Hematopoietic multipotent progenitor cell treated with erythropoietin and hydrocortisone succinate and interleukin-3 and kit ligand, for 8 days (in vitro differentiated cells): ENCODE measurements at places on chromosomes 1 and 21.

DNA sequence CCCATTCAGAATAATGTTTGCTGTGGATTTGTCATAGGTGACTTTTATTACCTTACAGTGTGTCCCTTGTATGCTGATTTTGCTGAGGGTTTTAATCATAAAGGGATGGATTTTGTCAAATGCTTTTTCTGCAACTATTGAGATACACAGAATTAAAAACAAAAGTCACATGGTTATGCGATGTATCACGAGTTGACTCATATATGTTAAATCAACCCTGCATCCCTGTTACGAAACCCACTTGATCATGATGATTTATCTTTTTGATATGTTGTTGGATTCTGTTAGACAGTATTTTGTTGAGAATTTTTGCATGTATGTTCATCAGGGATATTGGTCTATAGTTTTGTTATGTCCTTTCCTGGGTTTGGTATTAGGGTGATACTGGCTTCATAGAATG, 10.7 kb upstream of the OR2T34 start:
- DNase-seq: no peak

DNA sequence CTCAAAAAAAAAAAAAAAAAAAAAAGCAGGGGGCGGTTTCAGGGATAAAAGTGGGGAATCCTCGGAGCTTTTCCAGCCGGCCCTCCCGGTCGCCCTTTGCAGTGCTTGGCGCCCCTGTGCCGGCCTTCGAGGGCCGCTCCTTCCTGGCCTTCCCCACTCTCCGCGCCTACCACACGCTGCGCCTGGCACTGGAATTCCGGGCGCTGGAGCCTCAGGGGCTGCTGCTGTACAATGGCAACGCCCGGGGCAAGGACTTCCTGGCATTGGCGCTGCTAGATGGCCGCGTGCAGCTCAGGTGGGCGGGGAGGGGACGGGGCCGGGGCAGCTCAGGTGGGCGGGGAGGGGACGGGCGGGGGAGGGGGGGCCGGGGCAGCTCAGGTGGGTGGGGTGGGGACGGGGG, 25.3 kb downstream of the RNF223 start:
- DNase-seq: no peak

DNA sequence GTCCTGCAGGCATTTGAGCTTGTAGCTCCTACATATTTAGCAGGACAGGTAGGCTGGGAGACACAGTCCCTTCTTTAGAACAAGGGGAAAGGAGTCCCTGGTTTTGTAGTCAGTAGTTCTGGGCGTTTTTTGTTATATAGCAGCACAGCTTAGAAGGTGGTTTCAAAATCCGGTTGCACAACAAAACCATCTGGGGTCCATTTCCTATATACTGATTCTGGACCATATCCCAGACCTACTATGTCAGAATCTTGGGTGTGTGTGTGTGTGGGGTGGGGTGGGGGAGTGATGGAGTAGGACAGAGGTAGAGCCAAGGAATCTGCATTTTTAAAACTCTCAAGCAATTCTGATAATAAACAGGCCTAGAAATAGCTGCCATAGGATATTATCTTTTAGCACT, 21.6 kb downstream of the METTL13 start:
- DNase-seq: no peak

- DNase-seq: no peak
These were observed 1002.4 kb upstream of the ADGRL4 start for GRCh38 chr1:80008934-80009333.

GRCh38 chr1:5427026-5427613, 565.1 kb downstream of the NPHP4 start:
- DNase-seq: no peak

DNA sequence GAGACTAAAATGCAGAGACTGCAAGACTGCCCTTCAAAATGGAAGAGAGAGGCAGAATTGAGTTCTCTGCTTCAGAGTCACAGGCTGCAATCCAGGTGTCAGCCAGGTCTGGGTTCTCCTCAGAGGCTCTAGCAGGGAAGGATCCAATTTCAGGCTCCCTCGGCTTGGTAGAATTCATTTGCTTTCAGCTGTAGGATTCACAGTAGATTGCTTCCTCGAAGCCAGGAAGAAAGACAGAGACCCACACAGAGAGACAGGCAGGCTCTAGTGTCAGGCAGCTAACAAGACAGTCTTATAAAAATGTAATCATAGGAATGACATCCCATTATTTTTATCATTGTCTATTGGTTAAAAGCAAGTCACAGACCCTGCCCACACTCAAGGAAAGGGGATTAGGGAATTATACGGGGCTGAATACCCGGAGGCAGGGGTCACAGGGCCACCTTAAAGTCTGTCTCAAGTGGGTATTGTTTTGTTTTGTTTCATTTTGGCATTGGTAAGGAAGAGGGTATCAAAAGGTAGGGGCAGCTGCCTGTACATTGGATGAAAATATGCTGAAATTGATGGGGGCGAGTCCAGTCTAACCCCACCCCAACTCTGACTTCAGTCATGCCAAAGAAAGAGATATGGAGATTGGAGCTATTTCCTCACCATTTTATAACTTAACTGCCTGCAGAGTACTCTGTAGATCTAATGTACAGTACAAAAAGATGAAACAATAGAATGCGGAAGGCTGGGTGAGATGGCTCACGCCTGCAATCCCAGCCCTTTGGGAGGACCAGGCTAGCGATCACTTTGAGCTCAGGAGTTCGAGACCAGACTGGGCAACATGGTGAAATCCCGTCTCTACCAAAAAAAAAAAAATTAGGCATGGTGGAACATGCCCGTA, 9.5 kb upstream of the TBCE start:
- no peak for DNase-seq

DNA sequence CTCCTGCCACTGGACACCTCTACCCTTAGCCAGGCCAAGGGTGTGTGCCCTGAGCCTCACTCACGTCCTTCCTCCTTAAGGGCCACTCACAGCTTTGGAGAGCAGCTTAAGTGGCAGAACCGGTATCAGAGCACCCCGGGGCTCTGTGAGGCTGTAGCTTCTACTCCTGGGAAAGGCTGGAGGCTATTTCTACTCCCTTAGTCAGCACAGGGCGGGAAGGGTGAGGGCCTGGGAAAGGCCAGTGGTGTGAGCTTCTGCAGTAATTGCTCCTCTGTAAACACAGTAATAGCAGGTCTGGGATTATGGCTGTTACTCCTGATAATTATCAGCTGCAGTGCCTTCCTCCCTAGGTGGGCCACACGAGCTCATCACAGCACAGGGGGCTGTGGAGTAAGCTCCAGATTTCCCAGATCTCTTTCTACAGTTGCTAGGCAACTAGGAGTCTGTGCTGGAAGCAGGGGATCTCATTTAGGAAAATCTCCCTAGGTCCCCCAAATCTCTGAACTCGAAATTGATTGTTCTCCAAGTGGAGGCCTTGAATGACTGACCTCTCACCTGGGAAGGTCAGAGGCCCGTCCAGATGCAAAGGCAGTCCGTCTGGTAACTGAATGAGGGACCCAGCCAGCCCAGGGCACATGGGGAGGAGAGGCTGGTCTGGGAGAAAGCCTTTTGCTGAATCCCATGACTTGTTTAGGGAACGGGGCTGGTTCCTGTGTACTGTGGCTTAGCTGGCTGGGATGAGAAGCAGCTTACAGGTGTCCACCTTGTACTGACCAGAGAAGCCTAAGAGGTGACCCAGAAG, 29.3 kb downstream of the IER5 start:
- no peak for DNase-seq

DNA sequence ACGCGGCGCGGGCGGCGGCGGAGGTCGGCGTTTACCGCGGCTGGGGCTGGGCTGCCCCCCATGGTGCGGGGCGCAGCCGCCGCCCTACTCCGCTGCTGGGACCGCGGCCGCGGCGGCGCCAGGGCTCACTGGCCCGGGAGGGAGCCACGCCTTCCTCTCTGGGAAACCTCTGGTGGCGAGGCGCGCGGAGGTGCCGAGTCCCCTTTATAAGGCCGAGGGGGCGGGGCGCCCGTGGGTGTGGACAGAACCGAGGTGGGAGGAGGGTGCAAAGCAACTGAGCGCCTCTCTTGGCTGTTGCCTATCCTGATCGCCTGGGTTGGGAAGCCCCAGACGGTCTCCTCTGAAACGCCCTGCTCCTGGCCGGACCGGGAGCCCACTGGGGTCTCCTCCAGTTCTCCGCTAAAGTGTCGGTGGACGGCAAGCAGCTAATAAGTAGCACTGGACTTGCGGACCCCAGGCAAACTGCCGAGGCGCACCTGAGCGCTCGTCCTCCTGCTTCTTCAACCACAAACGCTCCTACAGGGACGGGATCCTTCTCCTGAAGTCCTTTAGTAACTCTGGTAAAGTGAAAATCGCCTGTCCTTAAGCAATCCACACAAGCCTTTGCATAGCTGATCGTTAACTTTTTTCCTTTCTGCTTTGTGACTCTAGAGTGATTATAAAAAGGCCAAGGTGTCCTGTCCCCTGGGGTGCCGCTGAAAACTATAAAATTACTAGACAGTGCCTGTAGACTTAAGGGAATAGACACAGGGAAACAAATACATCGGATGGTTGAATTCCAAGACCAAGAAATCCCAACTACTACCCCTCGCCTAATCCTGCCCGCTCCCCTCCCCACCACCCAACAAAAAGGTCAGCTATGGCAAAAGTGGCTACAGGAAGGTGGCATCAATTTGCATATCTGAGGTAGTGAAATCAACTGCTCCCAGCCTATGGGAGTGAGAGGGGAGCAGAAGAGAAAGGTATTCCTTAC, at the start of gene PTGER3:
TSS of gene PTGER3 (minus strand) at position 182 of the 973 bp plus-strand sequence. CDS start 239 bp downstream, outside the sequence.
- peak; percentile 88 for DNase-seq

- no peak for DNase-seq
These were observed 5.1 kb downstream of the PEF1 start for GRCh38 chr1:31639543-31639942.

DNA sequence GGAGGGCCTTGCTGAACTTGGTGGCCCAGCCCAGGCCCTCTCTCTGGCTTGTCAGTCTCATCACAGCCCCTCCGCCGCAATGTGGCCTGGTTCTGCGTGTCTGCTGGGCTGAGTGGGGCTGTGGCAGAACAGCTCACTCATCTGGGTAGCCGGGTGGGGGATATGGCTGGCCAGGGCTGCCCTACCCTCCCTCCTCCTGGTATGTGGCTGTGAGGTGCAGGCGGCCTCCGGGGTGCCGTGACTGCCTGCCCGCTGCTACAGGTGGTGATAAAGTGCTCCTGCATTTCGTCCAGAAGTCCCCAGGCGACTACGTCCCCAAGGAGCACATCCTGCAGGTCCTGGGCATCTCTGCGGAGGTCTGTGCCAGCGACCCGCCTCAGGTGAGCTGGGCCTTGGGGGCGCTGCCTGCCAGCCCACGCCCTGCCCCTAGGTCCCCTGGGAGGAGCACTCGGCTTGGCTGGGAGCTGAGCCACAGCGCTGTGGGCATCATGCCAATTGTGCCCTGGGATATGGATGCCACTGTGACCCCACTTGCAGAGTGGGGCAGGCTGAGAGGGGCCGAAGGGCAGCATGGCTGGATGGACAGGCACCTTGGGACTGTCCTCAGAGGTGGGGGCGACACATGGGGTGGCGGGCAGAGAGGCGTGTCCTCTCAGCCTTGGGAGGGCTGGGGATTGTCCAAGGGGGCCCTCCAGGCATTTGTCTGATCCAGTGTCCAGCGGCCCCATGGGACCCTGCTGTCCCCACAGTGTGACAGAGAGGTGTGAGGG, 2.3 kb downstream of the PRXL2B start:
- DNase-seq: no peak
